Kidney glomerular epithelial cell (primary cell): ENCODE measurements at places on chromosomes 1 and 21.

DNA sequence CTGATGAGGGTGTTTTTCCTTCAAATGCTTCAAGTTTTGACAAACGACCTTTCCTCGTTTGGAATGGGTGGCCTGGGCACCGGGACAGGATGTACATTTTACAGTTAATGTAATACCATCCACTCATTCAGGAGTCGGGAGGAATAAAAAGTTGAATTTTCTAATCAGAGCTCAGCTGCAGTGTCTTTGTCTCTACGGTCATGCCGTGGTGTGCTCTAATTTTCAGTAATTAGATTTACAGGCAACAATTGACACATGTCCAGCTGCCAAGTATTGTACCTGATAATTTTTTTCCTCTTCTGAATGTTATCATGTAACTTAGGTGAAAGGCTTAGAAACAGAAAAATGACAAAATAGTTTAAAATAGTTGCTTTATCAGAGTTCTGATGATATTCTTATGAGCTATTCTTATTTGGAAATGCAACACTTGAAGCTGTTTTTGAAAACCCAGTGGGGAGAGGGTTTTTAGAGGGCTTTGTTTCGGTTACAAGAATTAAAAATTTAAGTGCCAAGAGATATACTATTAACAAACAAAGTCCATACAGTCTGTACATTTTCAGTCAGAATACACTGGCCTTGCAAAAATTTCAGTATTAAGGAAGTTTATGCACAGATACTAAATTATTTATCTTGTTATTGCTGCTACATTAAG lies 1.0 kb downstream of the CDKN2C start:
- no peak for DNase-seq

DNA sequence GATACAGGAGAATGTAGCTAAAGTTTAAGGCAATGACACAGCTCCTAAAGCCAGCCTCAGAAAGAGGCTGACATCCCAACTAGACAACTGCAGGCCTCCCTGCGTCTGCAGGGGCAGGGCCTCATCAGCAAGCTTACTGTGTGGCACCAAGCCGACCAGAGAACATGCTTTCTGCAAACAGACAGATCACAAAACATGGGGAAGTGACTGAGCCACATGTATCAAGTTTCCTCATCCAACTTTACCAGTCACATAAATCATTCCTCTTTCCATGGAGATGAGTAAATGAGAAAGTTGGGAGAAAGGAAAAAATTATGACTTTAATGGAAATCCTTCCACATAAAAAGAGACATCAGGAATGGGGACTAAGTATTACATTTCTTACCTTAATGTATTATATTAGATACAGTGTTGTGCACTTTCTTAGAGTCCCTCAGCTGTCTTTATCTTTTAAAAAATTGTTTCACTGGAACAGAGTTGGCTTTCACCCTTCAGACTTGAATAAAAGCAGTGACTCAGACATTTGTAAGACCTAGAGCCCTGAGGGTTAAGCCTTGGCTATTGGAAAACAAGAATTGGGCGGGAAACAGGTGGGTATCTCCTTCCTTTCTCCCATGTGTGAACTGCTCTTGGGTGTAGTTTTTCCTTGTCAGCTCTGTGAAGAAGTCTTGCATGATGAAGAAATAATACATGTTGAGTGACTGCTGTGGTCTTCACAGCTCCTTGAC lies 305.7 kb upstream of the SNX7 start:
- DNase-seq = no peak

- peak; percentile 5 for DNase-seq
Measured at GRCh38 chr1:45843474-45843905, 40.1 kb downstream of the MAST2 start.

- DNase-seq = no peak
Measured at GRCh38 chr1:106233511-106233910, 823.0 kb upstream of the PRMT6 start.

DNA sequence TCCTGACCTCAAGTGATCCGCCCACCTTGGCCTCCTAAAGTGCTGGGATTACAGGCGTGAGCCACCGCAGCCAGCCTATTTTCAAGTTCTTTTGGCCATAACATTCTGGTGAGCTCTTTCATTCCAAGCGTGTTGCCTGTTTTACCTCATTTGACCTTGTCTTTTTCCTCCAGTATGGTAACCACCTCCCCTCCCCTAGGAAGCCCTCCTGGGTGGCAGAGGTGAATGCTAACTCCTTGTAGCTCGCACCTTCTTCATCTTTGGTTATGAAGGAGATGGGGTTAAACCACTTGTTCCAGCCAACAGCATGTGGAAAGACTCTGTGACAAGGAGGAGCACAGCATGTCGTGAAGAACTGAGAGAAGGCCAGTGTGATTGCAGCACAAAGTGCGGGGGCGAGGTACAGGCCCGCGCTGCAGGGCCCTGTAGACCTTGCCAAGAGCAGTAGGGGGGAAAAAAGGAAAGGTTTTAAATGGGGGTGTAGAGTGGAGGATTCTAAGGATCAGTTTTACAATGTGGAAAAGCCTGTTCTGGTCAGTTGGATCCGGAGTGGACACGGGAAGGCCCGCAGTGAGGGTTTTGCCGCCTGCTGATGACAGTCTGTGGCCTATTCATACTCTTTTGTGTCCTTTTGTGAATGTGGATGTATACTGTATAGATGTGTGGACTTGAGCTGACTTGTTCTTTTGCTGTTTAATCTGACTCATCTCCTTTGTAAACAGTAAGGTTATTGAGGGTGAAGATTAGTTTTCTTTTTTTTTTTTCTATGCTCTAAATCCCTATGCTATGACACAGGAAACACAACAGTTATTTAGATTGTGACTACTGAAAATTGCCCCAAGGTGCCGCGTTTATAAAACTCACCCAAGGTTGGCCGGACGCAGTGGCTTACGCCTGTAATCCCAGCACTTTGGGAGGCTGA lies 7.5 kb upstream of the ZNF436 start:
- DNase-seq = peak; percentile 71

- no peak for DNase-seq
Measured at GRCh38 chr1:161185282-161185682, 8.0 kb upstream of the B4GALT3 start.

GRCh38 chr1:23701996-23702395 lies 10.4 kb downstream of the RPL11 start:
- no peak for DNase-seq

DNA sequence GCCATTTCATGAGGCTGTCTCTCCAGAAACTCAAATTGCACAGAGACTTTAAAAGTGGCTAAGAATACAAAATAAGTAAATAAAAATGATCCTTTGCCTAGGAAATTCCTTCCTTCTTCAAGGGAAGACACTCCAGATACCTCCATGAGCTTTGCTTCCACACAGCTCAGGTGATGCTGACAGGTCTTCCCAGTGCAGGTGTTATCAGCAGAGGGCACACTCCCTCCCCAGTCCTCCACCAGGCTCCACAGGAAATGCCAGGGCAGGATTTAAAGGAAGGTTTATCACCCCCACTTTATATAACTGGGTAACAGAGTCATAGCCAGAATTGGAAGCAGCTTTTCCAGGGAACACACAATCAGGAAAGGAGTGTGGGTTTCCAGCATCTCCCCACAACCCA lies 5.7 kb downstream of the HSD3B2 start:
- DNase-seq = no peak

GRCh38 chr1:165947797-165948455 lies 120.5 kb downstream of the UCK2 start:
- DNase-seq = no peak

GRCh38 chr1:48216313-48216712 lies 6.2 kb upstream of the SLC5A9 start:
- DNase-seq = no peak

GRCh38 chr1:209882286-209882685 lies 54.5 kb downstream of the UTP25 start:
- DNase-seq = no peak

- DNase-seq = no peak
Measured at GRCh38 chr1:101181930-101182329, 54.9 kb upstream of the S1PR1 start.

DNA sequence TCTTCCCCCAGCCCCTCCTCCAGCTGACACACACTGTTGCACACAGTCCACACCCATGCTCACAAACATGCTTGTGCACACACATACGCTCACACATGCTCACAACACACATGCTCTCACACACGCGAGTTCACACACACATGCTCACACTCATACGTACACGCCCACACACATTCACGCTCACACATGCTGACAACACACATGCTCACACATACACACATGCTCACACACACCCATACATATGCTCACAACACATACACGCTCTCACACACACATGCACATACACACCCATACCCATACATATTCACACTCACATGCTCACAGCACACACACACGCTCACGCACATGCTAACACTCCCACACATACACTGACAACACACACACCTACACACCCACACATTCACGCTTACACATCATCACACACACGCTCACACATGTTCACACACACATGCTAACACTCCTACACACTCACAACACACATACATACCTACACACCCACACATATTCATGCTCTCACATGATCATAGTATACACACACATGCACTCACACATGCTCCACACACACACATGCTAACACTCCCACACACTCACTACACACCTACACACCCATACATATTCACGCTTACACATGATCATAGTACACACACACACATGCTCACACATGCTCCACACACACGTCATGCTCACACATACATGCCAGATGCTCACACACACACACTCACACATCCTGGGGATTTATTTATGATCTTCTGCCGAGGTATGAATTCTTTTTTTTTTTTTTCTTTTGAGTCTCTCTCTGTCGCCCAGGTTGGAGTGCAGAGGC lies 10.7 kb downstream of the DRAXIN start:
- DNase-seq = no peak

DNA sequence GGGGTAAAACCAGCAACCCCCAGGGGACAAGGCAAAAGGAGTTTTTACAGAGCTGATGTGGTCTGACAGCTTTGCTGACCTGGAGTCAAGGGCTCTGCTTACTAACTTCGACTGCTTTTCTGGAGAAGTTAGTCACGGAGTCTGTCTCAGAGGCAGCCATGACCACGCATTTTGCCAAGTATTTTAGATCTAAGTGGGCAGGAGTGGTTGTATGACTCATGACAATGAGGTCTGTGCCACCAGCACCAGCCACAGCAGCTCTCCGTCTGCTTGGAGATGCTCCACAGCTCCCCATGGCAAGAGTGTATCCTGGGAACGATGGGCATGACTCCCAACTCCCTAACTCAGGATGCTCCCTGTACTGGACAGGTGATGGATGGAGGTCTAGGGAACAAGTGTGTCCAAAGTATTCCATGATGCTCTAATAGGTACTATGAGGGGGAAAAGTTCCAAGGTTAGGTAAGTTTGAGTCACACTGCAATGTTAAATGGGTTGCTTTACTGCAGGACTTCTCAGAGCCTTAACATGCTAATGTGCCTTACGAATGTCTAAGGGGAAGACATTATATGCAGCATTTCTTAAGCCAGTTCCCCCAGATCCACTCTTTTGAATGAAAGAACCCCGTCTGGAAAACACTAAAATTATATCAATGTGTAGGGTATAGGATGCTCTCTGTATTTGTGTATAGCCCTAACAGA lies 359.0 kb downstream of the HHAT start:
- no peak for DNase-seq

- DNase-seq = no peak
Measured at GRCh38 chr1:18511149-18511873, 30.6 kb downstream of the KLHDC7A start.

- no peak for DNase-seq
Measured at GRCh38 chr1:223641523-223642039, 23.9 kb downstream of the CAPN8 start.

- DNase-seq = no peak
Measured at GRCh38 chr1:9793291-9793690, 30.5 kb downstream of the CLSTN1 start.

DNA sequence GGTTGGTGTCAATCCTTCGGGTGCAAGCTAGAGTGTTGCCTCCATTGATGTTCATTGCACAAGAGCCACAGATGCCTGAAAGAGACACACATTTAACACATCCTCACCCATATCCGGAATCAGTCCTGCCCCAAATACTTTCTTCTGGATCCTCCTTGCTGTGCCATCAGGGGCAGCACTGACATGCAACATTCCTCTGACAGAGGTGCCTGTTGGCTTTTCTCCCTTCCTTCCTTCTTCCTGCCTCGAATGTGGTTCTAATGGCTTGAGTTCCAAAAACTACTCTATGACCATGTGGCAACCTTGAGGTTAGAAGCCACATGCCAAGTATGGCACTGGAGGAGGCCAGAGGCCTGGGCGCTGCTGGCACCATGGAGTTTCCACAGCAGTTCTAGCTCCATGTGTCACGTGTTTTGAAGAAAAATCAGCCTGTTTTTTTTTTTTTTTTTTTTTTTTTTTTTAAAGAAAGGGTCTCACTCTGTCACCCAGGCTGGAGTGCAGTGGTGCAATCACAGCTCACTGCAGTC lies 17.0 kb upstream of the ATP13A2 start:
- no peak for DNase-seq

DNA sequence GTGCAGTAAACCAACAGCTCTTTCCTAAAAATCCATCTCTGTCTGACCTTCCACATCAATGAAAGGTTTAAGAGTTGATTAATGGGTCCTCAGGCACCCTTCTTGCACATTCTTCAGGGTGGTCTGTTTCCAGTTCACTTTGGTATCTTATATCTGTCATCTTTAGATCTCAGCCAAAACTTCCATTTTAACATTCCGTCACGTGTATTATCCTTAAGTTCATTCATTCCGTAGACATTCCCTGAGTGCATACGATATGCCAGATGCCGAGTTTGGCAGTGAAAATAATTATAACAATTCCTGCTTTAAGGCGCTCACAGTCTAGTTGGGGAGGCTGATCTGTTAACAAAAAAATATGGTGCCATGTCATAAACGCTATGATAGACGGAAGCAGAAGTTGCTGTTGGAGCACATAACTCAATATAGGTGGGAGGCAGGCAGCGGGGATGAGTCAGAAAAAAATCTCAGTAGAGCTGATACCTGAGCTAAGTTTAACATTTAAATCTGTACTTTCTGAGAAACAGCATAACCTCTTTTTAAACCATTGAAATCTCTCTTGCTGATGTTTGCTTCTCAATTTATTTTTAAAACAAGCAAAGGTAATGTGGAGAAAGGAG lies 59.6 kb upstream of the HOOK1 start:
- DNase-seq = no peak

- no peak for DNase-seq
Measured at GRCh38 chr1:182649041-182649440, 35.3 kb downstream of the RGS8 start.

DNA sequence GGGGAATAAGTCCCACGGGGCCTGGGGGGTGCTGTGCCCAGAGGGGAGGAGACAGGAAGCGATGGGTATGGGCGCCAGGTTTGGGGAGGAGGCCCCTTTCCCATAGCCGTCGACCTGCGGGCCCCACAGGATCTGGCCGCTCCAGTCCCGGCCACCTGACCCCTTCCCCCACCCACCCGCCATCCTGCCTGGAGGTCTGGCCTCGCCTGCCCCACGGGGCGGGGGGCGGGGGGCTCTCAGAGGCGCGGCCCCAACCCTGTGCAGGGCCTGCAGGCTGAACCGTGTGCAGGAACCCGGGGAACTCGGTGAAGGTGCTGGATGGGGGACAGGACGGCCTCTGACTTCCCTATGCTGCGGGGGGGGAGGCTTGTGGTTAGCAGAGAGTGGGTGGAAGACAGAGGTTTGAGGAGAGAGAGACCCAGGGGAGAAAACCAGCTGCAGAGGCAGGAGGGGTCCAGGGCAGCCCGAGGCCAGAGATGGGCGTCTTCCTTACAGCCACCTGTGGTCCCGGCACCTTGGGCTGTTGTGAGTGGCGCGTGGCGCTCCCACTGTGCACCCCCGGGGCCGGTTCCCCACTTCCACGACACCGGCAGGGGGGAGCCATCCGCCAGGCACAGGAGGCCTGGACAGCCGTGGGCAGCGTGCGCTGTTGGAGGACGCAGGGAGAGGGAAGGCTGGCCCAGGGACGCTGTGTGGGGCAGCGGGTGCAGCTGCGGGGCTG lies 2.5 kb upstream of the TNFRSF18 start:
- no peak for DNase-seq

- no peak for DNase-seq
Measured at GRCh38 chr1:56516539-56517252, 62.7 kb downstream of the PLPP3 start.
